ENCODE measurements at places on chromosomes 4 and X.

DNA sequence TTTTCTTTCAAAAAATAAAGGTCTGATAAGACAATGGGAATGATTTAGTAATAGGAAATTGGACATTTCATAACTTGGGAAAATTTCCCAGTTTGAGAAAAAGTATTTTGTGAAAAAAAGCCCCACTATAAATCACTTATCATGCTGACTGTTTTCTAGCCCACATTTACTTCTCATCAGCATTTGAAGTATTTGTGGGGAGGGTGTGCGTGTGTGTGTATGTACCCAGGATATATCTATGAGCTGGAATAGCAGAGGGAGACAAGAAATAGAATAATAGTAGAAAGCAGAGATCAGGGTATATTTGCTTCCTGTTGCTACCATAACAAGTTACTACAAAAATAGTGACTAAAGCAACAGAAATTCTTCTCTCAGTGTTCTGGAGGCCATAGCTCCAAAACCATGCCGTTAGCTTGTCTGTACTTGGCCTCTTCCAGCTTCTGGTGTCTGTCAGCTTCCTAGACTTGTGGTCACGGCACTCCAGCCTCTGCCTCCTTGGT is 139.8 kb downstream of the PTTG2 start:
- DNase-seq, result no peak

- no peak for DNase-seq
Observed at GRCh38 chrX:1072637-1073377, 139.6 kb downstream of the CRLF2 start.

DNA sequence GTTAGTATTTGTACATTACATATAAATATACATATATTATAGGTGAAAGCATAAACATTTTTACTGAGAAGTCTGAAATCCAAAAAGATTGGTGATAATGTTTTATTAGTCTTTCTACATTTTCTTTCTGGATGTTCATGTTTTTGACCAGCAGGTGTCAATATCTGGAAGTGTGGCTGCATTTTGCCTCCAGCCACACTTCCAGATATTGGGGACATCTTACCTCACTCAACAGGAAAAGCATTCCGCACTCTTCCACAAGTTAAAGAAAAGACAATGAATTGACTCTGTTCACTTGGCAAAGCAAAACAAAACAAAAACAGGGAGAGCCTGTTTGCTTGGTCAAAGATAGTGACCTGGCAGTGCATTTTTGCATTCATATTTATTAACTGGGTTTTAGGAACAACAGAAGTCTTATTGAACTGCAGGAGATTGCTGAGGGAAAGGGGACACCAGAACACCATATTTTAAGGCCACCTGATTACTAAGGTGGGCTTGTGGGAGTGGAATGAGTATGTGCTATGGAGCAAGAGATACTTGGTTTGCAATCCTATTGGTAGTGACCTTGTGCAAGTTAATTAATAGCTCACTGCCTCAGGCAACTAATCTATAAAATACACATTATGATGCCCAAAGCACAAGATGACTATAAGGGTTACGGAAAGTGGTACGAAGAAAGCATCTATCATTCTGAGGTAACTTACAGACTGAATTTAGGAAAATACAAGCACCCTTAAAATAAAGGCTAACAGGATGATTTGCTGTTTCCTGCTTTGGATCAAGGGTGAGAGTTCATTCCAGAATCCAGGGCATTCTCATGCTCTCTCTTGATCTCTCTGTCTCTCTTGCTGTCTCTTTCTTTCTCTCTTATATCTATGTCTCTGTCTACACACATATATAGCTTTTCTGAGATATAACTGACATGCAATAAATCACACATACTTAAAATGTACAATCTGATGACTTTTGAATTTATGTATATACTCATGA is 389.9 kb upstream of the EMCN start:
- no peak for DNase-seq

DNA sequence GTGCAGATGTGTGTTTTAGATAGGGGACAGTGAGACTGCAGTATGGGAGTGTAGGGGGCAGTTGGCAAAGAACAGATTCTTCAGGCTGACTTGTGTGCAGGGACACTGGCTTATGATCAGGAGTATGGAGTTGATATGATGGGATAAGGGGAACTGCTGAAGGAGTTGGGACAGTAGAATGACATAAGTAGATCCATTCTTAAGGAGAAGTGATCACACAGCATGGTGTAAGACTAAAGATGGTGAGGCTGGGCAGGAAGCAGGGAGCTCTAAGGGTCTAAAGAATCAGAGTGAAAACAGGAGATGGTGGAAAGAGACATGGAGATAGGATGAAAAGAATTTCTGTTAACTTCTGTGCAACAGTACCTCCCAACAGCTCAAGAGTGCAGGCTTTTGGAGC is 70.7 kb downstream of the REELD1 start:
- no peak for DNase-seq

DNA sequence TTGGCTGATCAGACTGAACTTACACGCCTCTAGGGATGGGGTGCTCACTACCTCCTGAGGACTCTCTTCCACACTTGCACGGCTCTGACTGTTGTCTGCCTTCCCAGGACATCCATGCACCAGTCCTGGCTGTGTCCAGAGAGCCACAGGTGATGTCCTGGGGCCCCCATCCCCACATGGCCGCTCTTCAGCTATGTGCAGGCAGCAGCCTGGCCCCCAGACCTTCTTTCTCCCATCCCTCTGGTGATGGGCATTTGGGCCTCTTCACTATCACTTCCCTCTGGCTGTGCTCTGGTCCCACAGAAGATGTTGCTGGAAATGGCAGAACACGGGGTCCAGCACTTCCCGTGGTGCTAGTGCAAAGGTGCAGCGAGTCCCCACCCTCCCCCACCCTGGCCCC is 40.9 kb upstream of the HMX1 start:
- no peak for DNase-seq

GRCh38 chrX:21735038-21735767 is 22.7 kb downstream of the SMPX start:
- no peak for DNase-seq

- DNase-seq, result no peak
Observed at GRCh38 chr4:152467101-152467500, 68.8 kb downstream of the FBXW7 start.

GRCh38 chr4:123083646-123084045 is 161.2 kb upstream of the NUDT6 start:
- peak; percentile 77 for DNase-seq

DNA sequence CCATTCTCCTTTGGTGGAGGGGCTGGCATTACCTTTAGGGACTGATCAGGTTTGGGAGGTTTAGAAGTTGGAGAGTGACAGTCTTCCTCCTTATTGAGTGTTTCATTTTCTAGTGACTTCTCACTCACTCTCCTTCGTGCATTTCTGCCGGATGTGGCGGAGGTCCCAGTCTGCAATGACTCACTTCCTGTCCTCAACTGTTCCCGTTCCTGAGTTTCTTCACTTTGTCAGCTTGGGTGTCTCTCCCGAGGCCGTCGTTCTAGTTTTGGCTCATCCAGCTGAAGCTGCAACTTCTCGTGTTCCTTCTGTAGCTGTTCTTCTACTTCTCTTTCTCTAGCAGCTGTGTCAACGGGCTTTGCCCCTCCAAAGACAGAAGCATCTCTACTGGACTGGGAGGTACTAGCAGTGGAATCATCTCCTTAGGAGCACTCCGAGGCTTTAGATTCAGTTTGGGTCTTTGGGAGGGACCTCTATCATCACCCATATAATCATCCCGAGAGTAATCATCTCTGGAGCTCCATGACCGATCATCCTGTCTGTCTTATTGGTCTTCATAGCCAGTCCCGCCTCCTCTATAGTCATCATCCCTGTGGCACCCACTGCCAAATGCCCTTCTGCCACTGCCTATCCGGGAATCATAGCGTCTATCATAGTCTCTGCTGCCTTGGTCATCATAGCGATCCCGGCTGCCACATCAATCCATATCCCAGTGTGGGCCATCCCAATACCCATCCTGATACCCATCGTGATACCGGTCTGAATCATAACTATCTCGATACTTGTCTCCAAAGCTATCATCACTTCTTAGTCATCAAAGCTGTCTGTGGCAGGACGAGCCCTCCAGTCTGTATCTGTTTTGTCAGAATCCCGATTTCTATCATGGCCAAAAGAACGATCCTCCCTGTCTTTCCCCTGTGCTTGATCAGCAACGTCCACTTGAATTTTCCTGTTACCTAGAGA is 35.3 kb upstream of the VSIG4 start:
- no peak for DNase-seq

GRCh38 chrX:139924696-139925095 is 8.2 kb downstream of the ATP11C start:
- no peak for DNase-seq

DNA sequence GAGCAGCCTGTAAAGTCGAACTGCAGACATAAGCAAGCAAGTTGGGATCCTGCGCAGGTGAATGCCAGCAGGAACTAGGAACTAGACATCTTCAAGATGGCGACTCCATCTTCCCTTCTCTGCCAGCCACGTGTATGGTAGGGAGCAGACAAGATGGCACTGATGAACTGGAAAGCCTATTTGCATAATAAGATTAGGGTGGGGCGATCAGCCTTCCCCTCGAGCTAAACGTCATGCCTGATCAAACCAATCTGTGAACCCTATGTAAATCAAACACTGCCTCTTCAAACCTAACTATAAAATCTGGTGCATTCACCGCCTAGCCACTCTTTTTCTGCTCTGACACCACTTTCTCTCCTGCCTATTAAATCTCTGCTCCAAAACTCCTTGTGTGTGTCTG is 28.1 kb upstream of the LGI2 start:
- DNase-seq, result no peak

- no peak for DNase-seq
Observed at GRCh38 chr4:185999207-185999606, 69.7 kb upstream of the TLR3 start.

- peak; percentile 89 for DNase-seq
Observed at GRCh38 chr4:174120446-174121295, 162.8 kb downstream of the FBXO8 start.

- no peak for DNase-seq
Observed at GRCh38 chr4:94525993-94526728, 74.4 kb downstream of the PDLIM5 start.

DNA sequence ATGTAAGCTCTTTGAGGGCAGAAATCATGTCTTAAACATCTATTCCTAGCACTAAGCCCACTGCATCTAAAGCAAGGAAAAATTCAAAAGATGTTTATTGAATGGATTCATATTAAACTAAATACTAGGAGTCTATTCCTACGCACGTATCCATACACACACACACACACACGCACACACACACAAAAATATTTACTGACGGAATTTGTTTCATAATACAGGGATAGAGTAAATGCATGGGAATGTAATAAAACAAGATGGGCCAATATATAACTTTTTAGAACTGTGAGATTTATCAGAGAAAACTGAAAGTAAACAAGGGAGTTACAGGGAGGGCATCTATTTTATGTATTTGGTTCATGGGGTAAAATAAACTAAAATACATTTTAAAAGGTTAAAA is 57.6 kb downstream of the WDFY3 start:
- no peak for DNase-seq

- DNase-seq, result no peak
Observed at GRCh38 chr4:91322961-91323360, 980.8 kb upstream of the GRID2 start.

DNA sequence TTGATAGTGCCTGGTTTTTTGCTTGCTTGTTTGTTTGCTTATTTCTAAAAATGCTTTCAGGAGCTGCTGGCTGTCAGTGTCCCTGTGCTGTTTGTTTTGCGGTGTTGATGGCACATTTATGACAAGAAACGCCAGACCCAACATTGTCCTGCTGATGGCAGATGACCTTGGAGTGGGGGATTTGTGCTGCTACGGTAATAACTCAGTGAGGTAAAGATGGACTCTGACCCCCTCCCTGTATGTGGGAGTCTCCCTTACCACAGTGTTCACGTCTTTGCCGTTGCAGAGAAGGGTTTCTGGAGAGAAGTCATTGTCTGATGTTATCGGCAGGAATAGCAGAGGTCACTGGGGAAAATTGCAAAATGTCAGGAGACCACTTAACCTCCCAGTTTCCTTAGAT is at the start of gene ARSH:
Gene ARSH, plus strand, starts transcription at position 52 of the 400 bp plus-strand sequence. Its CDS starts 67 bp downstream, at position 119.
- DNase-seq, result no peak

DNA sequence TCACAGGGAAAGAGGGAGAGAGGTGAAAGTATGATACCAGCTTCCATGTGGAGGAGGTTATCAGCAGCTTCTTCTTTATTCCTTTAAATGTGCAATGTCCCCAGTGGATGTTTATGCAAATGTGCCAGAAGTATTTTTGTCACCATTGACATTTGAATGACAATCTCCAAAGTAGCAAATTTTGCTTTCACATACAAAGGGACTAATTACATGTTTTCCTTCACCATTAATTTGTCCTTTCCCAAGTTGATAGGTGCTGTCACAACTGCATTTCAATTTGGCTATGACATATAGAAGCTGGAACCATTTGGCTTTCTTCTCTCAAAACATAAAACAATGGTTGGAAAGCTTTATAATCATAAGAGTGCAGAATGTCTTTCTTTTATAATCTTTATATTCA is 469.0 kb upstream of the NWD2 start:
- no peak for DNase-seq

GRCh38 chr4:123821861-123822260 is 425.3 kb downstream of the SPRY1 start:
- no peak for DNase-seq

- DNase-seq, result no peak
Observed at GRCh38 chr4:52891743-52892142, 29.6 kb downstream of the RASL11B start.

DNA sequence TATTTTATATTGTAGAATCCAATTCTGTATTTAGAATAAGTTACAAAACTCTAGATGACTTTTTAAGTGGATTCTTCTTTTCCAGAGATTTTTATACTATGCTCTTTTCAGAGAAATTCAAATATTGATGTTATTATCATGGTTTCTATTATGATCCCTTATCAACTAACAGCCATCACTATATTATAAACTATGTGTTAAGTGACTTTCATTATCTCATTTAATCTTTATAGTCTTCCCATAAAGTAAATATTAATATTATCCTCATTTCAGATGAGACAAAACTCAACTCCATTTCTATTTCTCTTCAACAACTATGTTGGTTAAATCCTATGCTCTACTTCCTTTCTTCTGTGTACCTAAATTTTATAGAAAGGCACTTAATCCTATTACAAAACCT is 132.6 kb downstream of the ANKRD50 start:
- no peak for DNase-seq

DNA sequence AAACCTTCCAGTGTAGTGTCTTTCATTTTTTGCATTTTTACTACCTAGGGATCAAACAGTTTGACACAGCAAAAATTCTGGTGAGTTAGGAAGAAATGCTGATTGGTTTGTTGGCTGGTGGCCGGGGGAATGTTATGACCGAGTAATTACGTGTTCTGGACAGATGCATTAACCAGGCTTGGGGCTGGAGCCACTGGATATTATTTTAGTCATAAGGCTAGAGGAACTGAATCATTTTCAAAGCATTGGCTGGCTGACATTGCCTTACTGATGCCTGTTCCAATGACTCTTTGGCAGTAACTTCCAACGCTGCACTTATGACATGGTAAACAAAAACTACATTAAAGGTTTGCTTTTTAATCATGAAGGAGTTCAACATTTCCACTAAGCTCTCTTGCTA is 84.6 kb downstream of the FBXO8 start:
- peak; percentile 72 for DNase-seq

GRCh38 chrX:44947995-44948394 is 75.0 kb downstream of the KDM6A start:
- no peak for DNase-seq

All from OCI-M1 (cell line).